ENCODE measurements at places on chromosomes 1 and 21.

DNA sequence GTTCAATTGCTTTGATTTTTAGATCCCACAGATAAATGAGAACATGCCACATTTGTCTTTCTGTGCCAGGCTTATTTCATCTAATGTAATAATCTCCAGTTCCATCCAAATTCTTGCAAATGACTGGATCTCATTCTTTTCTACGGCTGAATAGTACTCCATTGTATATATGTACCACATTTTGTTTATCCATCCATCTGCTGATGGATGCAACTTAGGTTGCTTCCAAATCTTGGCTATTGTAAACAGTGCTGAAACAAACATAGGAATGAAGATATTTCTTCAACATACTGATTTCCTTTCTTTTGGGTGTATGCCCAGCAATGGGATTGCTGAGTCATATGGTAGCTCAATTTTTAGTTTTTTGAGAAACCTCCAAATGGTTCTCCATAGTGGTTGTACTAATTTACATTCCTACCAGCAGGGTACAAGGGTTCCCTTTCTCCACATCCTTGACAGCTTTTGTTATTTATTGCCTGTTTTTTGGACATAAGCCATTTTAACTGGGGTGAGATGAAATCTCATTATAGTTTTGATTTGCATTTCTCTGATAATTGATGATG, 344.4 kb downstream of the KCTD3 start:
- DNase-seq = no peak

DNA sequence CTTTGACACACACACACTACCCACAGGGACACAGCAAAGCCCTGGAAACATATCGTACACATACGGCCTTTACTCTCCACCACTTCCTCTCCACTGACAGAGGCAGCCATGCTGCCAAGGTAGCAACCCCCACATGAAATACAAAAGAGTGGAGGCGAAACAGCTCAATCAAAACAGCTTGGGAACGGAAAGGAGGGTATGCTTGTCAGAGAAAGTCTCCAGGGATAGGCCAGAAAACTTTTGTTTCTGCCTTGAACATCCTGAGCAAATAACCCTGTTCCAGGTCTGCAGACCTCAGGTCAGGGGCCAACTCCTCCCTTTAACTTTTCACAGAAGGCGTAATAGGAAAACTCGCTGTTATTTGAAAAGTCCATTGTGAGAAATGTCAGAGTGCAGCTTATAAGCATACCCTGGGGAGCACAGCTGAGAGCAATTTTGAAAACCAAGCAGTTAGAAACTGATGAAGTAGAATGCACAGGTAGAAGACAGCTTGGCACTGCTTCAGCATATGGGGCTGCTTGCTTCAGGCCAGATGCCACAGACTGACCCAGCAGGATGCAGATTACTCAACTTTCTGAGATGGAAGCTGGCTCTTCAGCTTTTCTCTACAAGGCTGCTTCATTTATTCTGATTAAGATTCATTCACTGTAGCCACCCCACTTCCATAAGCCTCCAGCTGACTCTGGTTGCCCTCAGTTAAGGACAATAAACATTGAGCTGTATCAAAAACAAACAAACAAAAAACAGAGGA, 18.0 kb downstream of the KIAA0319L start:
- DNase-seq = no peak

DNA sequence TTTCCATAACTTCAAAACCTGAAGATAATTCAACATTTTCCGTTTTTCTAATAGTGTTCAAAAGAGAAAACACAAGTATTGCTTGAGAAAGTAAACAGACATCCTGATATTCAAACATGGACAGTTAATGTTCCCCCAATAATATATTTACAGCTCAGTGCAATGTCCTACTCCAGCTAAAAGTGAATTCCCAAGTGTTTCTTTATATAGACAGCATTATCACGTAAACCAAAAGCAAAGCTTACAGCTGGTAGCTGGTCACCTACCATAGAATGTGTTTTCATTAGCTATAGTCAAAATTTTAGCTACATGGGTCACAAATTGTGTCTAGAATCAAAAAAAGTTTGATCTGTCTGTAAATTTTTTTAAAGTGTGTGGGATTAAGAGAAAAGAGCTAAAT, 34.9 kb downstream of the WLS start:
- no peak for DNase-seq

DNA sequence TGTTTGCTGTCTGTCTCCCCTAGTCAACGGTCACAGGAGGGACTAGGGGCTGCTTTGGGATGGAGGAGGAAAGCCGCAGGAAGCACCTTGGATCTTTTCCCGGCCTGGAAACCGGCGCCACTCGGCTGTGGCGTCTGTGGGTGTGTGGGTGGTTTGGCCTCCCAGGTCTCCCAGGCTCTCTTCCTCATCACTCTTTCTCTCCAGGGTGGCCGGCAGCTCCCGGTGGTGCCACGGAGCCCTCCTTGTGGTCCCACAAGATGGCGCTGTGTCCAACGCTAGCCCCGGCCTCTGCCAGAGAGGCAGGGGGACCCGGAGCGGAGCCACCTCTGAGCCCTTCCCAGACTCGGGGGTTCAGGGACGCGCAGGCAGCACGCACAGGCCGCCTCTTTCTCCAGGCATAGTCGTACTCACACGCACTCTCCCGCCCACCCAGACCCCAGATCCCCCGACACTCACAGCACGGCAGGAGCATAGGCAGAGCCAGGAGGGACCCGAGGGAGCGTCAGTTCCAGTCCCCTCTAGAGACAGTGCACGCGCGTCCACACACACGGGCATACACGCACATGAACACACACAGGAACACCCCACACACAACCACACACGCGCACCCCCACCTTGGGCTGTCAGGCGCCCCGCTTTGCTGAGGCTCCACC, 31.2 kb downstream of the CDCP2 start:
- peak; percentile 83 for DNase-seq

GRCh38 chr1:213466541-213466940, 415.5 kb downstream of the RPS6KC1 start:
- no peak for DNase-seq

DNA sequence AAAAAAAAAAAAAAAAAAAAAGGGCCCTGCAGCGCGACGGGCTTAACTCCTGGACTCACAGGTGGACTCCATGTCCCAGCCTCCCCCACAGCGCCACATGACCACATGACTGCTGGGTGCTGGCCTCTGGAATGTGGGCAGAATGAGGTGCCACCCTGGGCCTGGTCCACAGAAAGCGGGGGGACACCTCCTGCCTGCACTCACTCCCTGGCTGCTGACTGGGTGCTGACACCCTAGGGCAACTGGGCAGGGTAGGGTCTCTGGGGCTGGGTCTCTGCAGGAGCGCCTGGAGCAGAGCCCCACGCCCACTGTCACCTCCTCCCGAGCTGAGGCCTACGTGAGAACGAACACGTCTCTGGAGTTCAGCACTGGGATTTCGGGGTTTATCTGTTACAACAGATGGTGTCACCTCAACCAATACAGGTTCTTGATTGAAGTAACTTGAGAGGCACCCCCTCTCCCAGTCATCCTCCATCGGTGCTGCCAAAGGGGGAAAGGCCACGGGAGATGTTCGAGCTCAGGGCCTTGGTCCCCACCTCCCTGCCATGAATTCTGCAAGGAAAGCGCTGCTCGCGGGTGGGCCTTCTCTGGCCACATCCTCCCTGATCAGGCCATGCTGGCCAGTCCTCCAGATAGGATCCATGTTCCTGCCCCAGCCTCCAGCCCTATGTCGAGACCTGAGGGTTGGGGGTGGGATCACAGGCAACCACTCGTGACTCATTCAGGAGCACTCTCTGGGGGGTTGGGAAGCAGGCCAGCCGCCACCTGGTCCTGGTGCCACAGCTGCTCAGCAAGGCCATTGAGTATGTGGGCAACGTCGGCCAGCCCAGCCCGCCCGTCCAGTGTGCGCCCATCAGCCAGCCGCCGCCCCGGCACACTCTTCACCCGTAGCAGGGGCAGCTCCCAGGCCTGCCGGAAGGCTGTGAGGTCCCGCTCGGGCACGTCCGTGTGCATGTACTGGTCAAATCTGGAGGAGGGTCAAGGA, 5.4 kb downstream of the CPLANE2 start:
- no peak for DNase-seq

DNA sequence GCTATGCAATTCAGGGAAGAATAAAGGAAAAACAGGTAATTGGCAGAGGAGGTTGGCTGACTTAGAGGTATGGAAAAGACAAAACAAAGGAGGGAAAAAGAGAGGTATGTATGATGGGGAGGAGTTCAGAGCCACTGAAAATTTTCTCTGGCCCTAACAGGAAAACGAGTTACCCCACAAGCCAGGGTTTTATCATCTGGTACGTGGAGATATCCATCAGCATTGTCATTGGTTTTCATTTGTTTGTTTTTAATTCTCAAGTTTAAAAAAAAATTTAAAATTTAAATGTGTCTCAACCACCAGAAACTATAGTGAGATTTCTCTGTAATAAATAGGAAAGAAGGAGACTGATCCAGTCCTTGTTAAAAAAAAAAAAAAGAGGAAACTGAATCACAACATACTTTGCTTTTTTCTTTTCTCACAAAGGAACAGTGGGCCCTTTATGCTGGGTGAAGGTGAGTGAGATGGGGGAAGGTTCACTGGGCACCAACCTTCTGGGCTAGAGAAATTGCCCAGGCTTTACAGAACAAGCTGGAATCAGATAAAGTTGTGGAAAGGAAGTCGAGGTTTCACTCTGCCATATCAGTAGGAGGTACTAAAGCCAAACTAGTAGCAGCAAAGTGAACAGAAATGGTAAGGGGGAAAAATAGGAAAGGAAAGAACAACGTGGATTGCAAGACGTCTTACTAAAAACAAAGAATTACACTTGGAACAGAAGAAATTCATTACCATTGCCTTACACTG, 2.7 kb downstream of the IFNAR2 start:
- no peak for DNase-seq

DNA sequence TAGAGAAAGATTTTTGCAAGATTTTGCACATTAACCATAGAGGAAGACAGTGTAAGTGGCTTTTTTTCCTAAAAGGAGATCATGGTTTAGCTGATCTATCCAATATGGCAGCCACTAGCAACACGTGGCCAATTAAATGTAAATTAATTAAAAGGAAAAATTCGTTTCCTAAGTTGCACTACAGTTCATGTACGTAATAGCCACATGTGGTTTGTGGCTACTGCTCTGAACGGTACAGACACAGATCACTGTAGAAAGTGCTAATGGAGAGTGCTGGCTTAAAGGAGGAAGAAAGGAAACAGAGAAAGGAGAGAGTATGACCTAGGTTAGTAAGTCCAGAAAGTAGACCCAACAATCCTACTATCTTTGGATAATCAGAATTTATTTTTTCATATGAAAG, 170.8 kb downstream of the SIPA1L2 start:
- DNase-seq = no peak

DNA sequence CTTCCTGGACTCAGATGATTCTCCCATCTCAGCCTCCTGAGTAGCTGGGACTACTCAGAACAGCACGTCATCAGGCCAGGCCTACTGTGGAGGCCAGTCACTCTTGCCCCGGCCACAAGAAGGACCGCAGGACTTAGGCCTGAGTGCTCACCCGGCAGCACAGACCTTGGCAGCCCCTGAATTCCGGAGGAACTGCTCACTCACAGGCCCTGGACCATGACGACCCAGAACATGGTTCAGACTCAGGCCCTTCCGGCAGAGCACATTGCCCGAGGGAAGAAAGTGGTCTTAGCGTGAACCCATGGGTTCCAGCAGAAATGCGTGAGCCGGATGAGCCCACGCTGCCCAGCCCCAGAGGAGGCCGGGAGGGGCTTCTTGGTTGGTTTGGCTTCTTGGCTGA, 177.3 kb upstream of the TMEM51 start:
- DNase-seq = no peak

DNA sequence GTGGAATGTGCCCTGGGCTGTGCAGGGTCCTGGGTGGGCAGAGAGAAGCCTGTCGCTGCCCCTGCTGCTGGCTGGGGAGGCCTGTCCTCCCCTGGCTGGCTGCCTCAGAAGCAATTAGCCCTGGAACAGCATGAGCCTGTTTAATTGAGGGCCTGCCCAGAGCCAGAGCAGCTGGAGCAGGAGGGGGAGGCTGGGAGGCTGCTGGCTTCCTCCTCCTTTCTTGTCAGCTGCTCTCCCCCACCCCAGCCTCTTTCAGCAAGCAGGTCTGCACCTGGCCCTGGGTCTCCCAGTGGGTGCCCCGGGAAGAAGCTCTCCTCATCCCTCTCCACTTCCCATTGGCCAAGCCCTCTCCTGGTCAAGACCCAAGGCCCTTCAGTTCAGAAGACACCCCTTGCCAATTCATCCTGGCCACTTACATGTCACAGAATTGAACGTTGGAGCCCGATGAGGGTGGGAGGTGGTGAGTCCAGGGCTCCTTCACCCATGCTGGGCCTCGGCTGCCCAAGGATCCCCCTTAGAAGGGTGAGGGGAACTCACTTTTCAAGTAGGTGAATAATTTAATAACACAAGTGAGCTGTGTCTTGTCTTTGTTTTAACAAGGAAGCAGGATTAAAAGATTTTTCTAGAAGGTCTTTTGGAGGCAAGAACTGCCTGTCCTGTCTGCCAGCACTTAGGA, 13.2 kb downstream of the AMPD2 start:
- no peak for DNase-seq

DNA sequence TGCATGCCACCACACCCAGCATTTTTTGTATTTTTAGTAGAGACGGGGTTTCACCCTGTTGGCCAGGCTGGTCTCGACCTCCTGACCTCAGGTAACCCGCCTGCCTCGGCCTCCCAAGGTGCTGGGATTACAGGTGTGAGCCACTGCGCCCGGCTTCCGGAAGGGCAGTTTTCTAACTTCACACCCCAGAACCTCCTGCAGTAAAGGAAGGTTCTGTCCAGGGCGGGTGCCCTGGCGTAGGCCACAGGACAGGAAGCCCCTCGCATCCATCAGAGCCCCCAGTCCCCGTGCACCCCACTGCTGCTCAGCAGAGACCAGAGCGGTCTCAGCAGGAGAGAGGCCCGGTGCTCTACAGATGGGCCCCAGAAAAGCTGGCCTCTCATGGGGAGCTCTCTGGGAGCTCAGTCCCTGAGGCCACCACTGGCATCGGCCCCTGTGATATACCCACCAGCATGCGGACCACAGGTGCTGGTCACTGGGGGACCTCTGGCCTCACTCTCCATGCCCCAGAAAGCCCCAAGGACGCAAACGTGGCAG, 4.1 kb upstream of the DNMT3L start:
- no peak for DNase-seq

- DNase-seq = no peak
Measured at GRCh38 chr1:113048064-113048463, 24.9 kb upstream of the LRIG2 start.

- no peak for DNase-seq
Measured at GRCh38 chr1:202243006-202243405, 49.4 kb downstream of the LGR6 start.

Measured in H54 (cell line).